ENCODE measurements at places on chromosomes 11 and 22.

DNA sequence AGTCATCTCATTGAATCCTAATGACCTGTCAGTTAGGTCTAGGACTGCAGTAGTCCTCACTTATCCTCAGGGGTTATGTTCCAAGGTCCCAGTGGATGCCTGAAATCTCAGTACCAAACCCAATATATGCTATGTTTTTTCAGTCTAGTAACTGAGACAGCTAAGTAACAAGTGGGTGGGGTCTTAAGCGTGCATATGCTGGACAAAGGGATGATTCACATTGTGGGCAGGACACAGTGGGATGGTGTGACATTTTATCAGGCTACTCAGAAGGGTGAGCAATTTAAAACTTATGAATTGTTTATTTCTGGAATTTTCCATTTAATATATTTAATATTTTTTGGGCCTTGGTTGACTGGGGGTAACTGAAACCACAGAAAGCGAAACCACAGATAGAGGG, 29.0 kb downstream of the DDX10 start:
- DNase-seq = peak; percentile 70

DNA sequence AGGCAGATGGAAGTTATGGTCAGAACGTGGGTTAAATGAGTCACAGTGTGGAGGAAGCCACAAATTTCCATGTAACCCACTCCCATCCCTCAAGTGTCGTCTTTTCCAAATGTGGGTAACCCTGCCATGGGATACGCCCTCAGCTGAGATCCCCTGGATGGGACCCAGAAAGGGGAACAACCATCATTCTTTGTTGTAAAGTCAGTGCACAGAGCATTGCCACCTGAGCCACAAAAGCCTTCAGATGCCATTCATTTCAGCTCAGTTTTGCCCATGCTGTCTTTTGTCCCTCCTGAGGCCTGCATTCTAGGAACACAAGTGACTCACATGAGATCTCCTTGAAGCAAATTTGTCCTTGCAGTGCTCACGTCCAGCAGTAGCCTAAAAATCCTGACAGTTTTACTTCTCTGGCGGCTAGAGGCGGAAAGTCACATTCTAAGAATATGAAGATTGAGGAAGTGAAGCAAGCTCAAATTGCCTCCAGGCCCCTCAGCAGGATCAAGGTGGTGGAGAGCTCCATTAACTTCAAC, 30.6 kb downstream of the MMP13 start:
- DNase-seq = peak; percentile 28

DNA sequence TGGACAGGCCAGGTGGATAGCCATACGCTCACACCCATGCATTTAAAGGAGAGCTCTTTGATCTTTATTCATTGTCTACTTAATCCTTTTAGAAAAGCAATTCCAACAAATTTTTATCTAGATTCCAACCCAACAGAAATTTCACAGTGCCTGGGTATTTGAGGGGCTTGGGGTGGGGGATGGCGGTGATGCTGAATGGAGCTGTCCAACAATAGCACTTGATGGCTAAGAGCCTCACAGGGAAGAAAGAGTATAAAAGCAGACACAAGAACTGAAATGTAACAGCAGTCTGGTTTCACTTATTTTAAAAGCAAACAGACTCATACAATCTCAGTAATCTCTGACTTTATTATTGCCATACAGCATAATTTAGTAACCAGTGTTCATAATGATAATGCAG, 101.8 kb upstream of the SORL1-AS1 start:
- no peak for DNase-seq

DNA sequence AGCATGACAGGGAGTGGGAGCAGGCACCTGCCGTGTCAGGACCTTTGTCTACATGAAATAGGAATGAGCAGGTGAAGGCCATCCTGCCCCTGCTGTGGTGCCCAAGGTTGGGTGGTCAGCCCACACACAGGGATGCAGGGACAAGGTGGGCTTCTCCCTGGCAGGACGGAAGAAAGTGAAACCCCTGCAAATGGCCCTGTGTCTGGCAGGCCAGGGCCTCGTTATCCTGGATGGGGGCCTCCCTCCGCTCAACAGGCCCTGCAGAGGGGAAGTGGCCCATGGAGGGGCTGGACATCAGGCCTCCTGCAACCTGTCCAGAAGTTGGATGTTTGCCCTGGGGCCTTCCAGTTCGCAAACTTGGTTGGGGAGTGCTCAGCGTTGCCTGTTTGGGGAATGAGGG, 14.9 kb downstream of the TOB2 start:
- DNase-seq = no peak

DNA sequence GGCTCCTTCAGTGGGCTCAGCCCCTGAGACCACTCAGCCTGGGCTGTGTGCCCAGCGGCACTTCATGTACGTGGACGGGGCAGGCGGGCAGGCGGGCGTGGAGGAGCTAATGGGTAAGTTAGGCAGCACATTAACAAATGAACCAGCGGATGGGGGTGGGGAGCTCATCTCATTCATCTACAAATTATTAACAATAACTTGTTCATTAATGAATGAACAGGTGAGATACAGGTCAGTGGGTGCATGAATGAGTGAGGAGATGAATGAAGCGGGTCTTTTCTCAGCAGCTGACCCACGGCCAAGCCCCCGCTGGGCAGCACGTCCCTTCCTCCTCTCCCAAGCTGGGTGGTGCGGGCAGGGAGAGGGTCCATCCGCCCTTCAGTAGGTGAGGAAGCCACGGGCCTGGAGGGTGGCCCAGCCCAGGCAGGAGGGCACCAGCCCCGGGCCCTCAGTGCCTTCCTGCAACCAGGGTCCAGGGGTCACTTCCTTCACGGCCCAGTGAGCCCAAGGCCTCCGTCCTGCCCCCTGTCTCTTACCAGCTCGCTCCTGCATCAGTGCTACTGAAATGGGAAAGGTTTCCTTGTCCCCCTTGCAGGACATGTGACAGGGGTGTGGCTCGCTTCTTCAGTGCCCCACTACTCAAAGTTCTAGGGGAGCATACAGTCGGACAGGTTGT, 60.5 kb upstream of the KCNQ1OT1 start:
- DNase-seq = no peak

- DNase-seq = no peak
These were observed 93.9 kb downstream of the PKNOX2 start for GRCh38 chr11:125258291-125259032.
